ENCODE measurements at places on chromosomes 16 and 17. TPM values are rescaled to one million over a fixed set of nuclear protein-coding genes. Genes with fewer than 3 reads are reported as not detected.

DNA sequence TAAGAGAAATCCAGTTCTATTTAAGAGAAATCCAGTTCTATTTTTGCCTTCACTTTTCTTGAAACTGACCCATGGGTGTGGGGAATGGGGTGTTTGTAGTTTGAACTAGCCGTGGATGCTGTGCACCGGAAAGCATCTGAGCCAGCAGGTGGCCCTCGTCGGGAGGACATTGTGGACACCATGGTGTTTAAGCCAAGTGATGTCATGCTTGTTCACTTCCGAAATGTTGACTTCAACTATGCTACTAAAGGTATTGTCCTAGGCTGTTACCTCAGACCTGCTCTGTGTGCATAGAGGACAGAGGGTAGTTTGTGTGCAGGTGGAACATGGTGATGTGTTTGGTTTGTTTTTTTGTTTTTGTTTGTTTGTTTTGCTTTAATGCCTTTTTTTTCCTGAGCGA lies 3.3 kb downstream of the ATXN2L start:
- no peaks in the 10 kb centered on the region for H3K27me3 ChIP-seq
- peaks cover 60% of the 10 kb centered on the region for H3K36me3 ChIP-seq
- no peak for DNase-seq
- no peak overlapping the region for H3K27ac ChIP-seq
- peaks cover 44% of the 10 kb centered on the region for H3K4me1 ChIP-seq
- no peak overlapping the region for H3K4me3 ChIP-seq

DNA sequence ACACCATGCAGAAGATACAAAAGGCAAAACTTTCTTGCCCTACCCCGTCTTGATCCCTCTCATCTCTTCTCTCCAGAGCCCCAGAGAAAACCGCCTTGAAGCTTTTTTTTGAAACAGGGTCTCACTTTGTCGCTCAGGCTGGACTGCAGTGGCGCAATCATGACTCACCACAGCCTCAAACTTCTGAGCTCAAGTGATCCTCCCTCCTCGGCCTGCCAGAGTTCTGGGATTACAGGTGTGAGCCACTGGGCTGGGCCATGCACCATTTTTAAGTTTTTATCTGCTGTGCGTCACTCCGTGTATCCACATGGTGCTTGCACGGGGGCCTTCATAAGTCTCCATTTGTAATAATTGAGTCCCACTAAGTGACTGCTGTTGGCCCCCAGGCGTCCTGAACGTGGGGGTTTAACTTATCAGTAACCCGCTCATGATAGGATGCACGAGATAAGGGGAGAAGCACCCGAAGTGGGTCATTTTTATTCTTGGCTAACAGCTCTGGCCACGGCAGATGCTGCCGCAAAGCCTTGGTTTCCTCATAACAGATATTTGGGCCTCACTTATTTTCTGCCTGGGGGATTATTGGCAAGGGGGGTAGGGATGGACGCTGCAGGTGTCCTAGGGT lies 8.6 kb downstream of the DNAH17 start:
- H3K36me3 ChIP-seq, result no peaks in the 10 kb centered on the region
- no peak overlapping the region for H3K27ac ChIP-seq
- H3K4me1 ChIP-seq, result peaks cover 22% of the 10 kb centered on the region
- H3K27me3 ChIP-seq, result peaks cover 12% of the 10 kb centered on the region
- no peak overlapping the region for H3K4me3 ChIP-seq

GRCh38 chr16:6447021-6447790 lies 885.4 kb upstream of the RBFOX1 start:
- H3K4me1 ChIP-seq, result no peaks in the 10 kb centered on the region
- no peak overlapping the region for H3K27ac ChIP-seq
- no peaks in the 10 kb centered on the region for H3K27me3 ChIP-seq
- no peak overlapping the region for H3K4me3 ChIP-seq
- DNase-seq, result no peak
- no peaks in the 10 kb centered on the region for H3K36me3 ChIP-seq

EVI2B gene
- total RNA-seq, result not detected

GRCh38 chr16:31487720-31488467 lies 5.0 kb downstream of the SLC5A2 start:
- no peak overlapping the region for H3K27ac ChIP-seq
- H3K36me3 ChIP-seq, result peaks cover 10% of the 10 kb centered on the region
- H3K27me3 ChIP-seq, result peaks cover 3% of the 10 kb centered on the region
- H3K4me3 ChIP-seq, result no peak overlapping the region
- peaks cover 19% of the 10 kb centered on the region for H3K4me1 ChIP-seq
- no peak for DNase-seq

- peak overlapping the region; percentile 57 for H3K4me3 ChIP-seq
- peak; percentile 74 for DNase-seq
- H3K27me3 ChIP-seq, result no peaks in the 10 kb centered on the region
- no peak overlapping the region for H3K27ac ChIP-seq
- H3K36me3 ChIP-seq, result no peaks in the 10 kb centered on the region
These were observed 184.8 kb upstream of the ZFHX3 start for GRCh38 chr16:73232555-73233328.

HOXB1 gene
- not detected for total RNA-seq

DNA sequence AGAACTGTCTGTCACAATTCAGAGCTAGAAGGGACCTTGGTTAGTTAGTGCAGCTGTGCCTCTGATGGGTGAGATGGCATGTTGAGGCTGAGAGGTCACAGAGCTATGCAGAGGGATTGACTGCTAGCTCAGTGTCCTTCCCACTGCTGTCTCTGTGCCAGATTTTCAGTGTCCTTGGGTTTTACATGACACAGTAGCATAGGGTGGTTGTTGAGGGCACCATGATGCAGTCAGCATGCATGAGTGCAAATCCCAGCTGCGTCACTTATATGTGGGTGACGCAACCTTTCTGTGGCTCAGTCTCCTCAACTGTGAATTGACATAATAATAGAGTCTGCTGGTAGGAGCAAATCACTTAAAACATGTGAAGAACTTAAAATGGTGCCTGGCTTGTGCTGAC lies 2.7 kb downstream of the MT1A start:
- no peaks in the 10 kb centered on the region for H3K36me3 ChIP-seq
- H3K27me3 ChIP-seq, result peaks cover 64% of the 10 kb centered on the region
- H3K4me1 ChIP-seq, result peaks cover 47% of the 10 kb centered on the region
- DNase-seq, result no peak

PABPN1L gene
- not detected for total RNA-seq

STX1B gene
- 3.0 TPM for total RNA-seq

DNA sequence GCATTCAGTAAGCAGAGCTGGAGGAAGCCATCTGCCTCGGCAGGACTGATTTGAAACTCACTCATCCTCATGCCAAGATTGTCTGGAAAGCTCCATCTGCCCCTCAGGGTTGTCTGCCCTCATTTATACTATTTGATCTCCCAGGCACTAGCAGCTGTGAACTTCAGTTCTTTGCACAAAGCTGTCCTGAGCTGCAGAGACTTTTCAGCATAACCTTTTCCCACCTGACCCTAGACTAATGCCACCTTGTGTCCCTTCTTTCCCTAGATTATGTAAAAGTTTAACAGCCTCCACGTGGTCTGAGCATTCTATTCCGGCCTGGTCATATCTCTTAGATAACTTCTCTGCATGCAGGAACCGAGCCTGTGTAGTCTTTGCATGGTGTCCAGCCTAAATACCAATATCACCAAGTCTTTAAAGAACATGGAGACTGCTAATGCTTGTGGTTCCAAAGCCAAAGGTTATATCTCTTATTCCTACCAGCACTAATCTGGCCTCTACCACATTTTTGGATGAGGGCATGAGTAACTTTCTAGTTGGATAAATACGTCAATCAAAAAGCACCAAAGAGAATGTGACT lies 29.1 kb downstream of the STAT5A start:
- no peak for DNase-seq
- no peaks in the 10 kb centered on the region for H3K27me3 ChIP-seq
- peak overlapping the region; percentile 6 for H3K27ac ChIP-seq
- H3K4me1 ChIP-seq, result peaks cover 55% of the 10 kb centered on the region
- peaks cover 13% of the 10 kb centered on the region for H3K36me3 ChIP-seq
- no peak overlapping the region for H3K4me3 ChIP-seq

GRCh38 chr16:1209081-1209480 lies 16.0 kb downstream of the TPSG1 start:
- H3K4me3 ChIP-seq, result no peak overlapping the region
- H3K36me3 ChIP-seq, result no peaks in the 10 kb centered on the region
- no peaks in the 10 kb centered on the region for H3K4me1 ChIP-seq
- no peak overlapping the region for H3K27ac ChIP-seq
- no peak for DNase-seq

DNA sequence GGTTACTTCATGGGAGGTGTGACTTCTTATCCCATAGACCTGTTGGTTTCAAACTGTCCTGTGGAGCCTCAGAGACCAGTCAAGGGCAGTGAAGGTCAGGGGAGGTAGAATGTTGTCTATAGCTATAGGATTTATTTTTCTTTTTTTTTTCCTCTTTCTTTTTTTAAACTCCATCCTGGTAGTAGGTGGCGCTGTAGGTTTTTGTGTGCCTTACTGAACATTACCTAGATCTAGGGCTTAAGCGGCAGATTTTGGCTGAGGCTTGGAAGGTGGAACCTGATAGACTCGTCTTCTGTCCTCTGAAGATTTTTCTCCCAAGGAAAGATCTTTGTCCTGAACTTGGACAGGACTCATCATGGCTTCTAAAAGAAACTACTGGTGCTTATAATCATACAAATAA lies 8.2 kb upstream of the LASP1NB start:
- H3K4me1 ChIP-seq, result peaks cover 53% of the 10 kb centered on the region
- no peaks in the 10 kb centered on the region for H3K27me3 ChIP-seq
- H3K27ac ChIP-seq, result peak overlapping the region; percentile 30
- peaks cover 36% of the 10 kb centered on the region for H3K36me3 ChIP-seq

GRCh38 chr17:37147301-37147812 lies 198.6 kb downstream of the AATF start:
- no peak overlapping the region for H3K4me3 ChIP-seq
- H3K36me3 ChIP-seq, result peaks cover 36% of the 10 kb centered on the region
- H3K27me3 ChIP-seq, result no peaks in the 10 kb centered on the region
- DNase-seq, result peak; percentile 93
- H3K4me1 ChIP-seq, result peaks cover 31% of the 10 kb centered on the region
- H3K27ac ChIP-seq, result peak overlapping the region; percentile 82

DNA sequence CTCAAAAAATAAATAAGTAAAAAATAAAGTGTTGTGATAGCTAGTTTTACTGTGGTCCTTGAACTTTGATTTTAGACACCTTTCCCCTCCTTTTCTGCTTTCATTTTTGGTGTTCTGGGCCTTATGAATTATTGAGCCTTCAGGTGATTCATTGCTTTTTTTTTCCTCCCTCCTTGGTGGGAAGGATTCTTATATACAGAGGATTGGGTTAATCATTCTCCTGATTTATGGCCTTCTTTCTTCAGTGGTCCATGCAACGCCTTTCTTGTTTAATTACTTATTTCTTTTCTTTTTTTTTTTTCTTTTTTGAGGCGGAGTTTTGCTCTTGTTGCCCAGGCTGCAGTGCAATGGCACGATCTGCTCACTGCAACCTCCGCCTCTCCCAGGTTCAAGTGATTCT lies 8.0 kb upstream of the MYL4 start:
- no peak overlapping the region for H3K27ac ChIP-seq
- H3K4me3 ChIP-seq, result no peak overlapping the region
- H3K4me1 ChIP-seq, result peaks cover 14% of the 10 kb centered on the region
- peaks cover 15% of the 10 kb centered on the region for H3K27me3 ChIP-seq
- no peak for DNase-seq
- H3K36me3 ChIP-seq, result no peaks in the 10 kb centered on the region

GRCh38 chr17:34008125-34008524 lies 247.0 kb upstream of the CCL2 start:
- no peak for DNase-seq
- H3K4me3 ChIP-seq, result no peak overlapping the region
- H3K27ac ChIP-seq, result no peak overlapping the region
- no peaks in the 10 kb centered on the region for H3K27me3 ChIP-seq
- no peaks in the 10 kb centered on the region for H3K36me3 ChIP-seq

TMEM235 gene
- not detected for total RNA-seq

SLFN14 gene
- total RNA-seq, result not detected

GRCh38 chr17:45876539-45876938 lies 17.8 kb upstream of the MAPT start:
- no peak for DNase-seq
- no peaks in the 10 kb centered on the region for H3K36me3 ChIP-seq
- H3K4me3 ChIP-seq, result no peak overlapping the region

DNA sequence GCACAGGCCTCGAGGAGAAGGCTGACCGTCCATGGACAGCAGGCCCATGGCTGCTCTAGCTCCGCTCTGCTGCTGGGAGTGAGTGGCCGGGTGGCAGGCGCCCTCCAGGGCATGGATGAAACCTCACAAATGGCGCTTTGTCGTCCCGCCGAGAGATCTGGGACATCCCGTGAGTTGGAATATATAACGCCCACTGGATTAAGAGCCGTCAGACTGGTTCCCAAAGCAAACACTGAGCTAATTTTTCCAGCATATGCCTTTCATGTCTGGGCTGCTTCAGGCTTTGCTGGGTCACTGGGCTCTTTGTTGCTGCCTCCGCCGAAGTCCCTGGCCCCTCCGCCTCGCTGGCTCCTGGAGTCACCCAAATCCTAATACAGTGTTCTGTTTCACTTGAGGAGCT lies 266.3 kb downstream of the FOXL1 start:
- DNase-seq, result no peak
- H3K4me3 ChIP-seq, result no peak overlapping the region
- H3K27ac ChIP-seq, result no peak overlapping the region
- no peaks in the 10 kb centered on the region for H3K4me1 ChIP-seq

DNA sequence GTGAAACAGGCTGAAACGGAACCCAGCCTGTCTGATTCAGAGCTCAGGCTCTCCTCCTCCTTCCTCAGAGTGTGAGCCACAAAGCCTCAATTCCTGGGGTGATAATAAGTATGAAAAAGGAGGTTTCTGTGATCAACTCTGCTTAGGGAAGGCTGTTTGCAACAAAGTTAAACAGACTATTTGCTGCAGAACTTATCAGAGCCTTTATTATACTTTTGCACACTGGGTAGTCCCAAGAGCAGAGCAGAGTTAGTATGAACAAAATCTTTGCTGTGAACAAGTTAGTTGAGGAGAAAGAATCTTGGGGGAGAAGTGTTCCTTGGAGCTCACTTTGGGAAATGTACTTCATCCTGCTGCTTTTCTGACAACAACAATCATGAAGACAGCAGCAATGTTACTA lies 67.4 kb downstream of the MRM1 start:
- no peak for DNase-seq
- H3K27me3 ChIP-seq, result peaks cover 26% of the 10 kb centered on the region
- H3K4me1 ChIP-seq, result no peaks in the 10 kb centered on the region
- no peak overlapping the region for H3K27ac ChIP-seq

DNA sequence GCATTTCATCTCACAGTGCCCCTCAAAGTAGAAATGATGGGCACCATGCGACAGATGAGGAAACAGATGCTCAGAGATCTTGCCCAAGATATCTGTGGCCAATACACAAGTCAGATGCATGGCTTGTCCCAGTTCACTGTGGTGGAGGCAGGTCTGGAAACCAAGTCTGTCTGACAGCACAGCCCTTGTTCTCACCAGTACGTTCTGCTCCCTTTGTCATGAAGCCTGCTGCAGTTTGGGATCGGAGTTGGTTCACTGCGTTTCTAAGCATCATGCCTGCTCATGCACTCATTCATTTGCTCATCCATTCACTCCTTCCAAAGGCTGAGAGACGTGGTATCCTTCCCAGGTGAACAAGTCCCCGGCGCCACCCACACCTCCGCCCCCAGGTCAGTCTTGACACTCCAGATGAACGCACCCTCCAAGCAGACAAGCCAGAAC lies 27.2 kb upstream of the MEAK7 start:
- DNase-seq, result no peak
- no peak overlapping the region for H3K4me3 ChIP-seq
- H3K36me3 ChIP-seq, result no peaks in the 10 kb centered on the region
- H3K27ac ChIP-seq, result no peak overlapping the region
